Substantia nigra (tissue), 51 donors: ENCODE measurements at places on chromosomes 1 and 21.
A peak's percentile ranks its signal among the peaks of the same experiment; 100 is the strongest.

GRCh38 chr1:9703165-9703509 is 51.6 kb downstream of the PIK3CD start:
- no peak for DNase-seq

- no peak for DNase-seq
Measured at GRCh38 chr1:118007391-118007790, 77.9 kb downstream of the WDR3 start.

GRCh38 chr1:200049810-200050209 is 22.3 kb downstream of the NR5A2 start:
- DNase-seq, result no peak

GRCh38 chr1:189782295-189782694 is 695.4 kb downstream of the BRINP3 start:
- DNase-seq, result no peak

GRCh38 chr1:99829269-99829668 is 20.9 kb upstream of the AGL start:
- no peak for DNase-seq

DNA sequence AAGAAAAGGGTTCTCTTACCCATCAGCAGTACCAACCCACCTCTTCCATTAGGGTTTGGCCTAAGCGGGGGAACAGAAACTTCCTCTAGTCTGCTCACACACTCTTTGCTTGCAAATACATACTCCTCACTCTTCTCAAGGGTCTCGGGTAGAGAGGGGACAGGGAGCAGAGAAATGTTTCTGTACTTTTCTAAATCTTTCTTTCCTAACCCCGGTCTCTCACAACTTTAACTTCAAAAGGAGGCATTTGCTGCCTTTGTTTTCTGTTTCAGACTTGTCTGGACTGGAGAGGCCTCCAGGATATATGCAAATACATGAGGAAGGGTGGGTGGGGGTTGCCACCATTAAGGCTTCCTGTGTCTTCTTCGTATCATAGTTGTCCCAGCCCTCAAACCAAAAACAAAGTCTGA is 10.5 kb upstream of the LAX1 start:
- no peak for DNase-seq

GRCh38 chr1:27388337-27389005 is 4.0 kb upstream of the GPR3 start:
- peak; percentile 32 for DNase-seq

DNA sequence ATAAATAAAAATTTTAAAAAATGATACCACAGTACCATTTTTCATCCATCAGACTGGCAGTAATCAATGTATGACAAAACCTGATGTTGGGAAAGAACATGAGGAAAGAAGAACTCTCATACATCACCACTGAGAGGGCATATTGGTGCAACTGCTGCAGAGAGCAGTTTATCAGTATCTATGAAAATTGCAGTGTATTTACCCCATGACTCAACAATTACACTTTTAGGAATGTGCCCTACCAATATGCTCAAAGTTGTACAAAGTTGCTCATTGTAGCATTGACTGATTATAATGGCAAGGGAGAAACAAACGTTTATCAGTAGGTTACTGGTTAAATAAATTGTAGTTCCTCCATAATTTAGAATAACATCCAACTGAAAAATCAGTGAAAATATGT is 36.7 kb downstream of the CATSPERE start:
- no peak for DNase-seq

- no peak for DNase-seq
Measured at GRCh38 chr1:14705824-14706223, 107.3 kb downstream of the KAZN start.

DNA sequence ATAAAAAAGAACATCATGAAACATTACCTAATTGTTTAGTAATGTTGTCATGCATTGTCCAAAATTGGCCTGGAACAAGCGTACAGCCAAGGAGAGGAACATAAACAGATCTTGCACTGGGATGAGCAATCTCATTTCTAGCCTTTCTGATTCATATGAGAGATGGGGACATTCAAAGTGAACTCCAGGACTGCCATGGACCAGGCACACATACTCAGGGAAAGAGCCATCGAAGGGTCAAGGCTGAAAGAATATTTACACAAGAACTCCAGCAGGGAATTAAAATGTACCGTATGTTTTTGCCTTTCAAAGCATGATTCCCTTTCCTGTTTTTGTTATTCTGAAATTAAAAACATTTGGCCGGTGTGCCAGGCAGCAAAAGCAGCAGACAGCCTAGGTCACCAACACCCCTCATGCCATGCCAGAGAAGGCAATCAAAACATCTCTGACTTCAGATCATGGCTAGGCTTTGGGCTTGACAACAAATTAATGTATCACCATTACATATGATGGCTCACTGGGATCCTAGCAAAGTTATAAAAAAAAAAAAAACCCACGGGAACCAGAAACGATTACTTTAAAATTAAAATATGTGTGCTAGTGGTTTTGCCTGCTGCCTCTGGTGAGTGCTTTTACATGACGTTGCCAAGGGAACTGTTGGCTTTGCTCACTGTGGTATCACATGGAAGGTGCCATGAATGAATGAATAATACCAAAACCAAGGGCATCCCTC is 159.8 kb downstream of the TGFBR3 start:
- DNase-seq, result no peak

- no peak for DNase-seq
Measured at GRCh38 chr1:20371883-20372282, 81.2 kb downstream of the VWA5B1 start.

- no peak for DNase-seq
Measured at GRCh38 chr1:44810101-44810761, 1.9 kb downstream of the BTBD19 start.

- no peak for DNase-seq
Measured at GRCh38 chr21:28654406-28654805, 338.3 kb downstream of the LTN1 start.

GRCh38 chr1:7584157-7584556 is 186.9 kb upstream of the VAMP3 start:
- DNase-seq, result no peak

DNA sequence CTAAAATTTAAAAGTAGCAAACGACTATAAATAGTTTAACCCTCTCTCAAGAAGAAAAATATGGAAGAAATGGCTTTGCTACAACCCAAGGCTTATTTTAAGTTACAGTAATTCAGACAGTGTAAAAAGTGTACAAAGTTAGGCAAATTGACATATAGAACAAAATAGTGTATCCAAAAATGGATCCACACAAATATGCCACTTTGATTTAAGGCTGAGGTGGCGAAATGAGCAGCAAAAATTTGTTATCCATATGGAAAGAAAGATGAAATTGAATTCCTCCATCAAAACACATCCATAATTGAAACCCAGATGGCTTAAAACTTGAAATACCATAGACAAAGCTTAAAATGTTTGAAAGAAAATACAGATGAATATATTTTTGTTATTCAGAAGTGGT is 540.8 kb downstream of the BRINP3 start:
- DNase-seq, result no peak

- no peak for DNase-seq
Measured at GRCh38 chr21:34826836-34827235, 158.0 kb downstream of the CLIC6 start.

DNA sequence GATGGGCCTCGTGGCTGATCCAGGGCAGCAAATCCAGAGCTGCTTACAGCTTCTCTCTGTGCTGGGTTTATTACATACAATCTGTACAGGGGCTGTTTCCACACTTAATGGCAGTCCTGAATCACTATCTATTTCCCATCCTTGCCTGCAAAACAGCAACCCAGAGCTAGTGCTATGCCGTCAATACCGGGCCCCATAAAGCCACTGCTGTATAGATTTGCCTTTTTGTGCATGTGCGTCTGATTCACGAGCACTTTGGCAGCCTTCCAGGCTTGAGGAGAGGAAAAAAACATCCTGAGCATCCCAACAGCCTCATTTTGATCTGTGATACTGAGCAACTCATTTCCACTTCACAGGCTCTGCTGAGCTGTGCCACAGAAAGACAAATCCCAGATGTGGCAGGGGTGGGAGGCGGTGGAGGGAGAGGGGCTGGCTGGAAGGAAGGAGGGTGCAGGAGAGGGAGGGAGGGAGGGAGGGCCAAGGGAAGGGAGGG is 65.2 kb upstream of the TARBP1 start:
- DNase-seq, result no peak

GRCh38 chr1:185864331-185864730 is 130.1 kb downstream of the HMCN1 start:
- no peak for DNase-seq

GRCh38 chr1:223074445-223075300 is 68.4 kb downstream of the TLR5 start:
- no peak for DNase-seq

GRCh38 chr1:40439247-40439646 is 11.0 kb upstream of the ZFP69B start:
- no peak for DNase-seq

- no peak for DNase-seq
Measured at GRCh38 chr1:31577515-31578192, 1.3 kb downstream of the TINAGL1 start.

- no peak for DNase-seq
Measured at GRCh38 chr1:14969006-14969405, 184.5 kb upstream of the TMEM51 start.

DNA sequence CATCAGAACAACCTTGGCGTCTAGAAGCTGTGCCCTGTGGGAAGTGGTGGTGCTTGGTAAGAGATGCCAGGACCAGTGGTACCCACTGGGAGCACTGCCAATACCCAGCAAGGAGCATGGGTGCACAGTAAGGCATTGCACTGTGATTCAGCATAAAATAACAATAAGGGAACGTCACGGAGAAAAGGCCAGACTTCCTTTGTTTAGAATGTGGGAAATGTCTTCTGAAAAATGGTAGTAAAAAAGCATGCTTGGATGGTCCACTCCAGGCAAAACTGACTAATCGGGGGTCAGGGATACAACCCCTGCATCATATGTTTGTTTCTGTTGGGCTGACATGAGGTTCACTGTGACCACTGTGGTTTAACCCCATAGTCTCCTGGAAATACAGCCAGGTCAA is 14.7 kb downstream of the METTL18 start:
- no peak for DNase-seq

DNA sequence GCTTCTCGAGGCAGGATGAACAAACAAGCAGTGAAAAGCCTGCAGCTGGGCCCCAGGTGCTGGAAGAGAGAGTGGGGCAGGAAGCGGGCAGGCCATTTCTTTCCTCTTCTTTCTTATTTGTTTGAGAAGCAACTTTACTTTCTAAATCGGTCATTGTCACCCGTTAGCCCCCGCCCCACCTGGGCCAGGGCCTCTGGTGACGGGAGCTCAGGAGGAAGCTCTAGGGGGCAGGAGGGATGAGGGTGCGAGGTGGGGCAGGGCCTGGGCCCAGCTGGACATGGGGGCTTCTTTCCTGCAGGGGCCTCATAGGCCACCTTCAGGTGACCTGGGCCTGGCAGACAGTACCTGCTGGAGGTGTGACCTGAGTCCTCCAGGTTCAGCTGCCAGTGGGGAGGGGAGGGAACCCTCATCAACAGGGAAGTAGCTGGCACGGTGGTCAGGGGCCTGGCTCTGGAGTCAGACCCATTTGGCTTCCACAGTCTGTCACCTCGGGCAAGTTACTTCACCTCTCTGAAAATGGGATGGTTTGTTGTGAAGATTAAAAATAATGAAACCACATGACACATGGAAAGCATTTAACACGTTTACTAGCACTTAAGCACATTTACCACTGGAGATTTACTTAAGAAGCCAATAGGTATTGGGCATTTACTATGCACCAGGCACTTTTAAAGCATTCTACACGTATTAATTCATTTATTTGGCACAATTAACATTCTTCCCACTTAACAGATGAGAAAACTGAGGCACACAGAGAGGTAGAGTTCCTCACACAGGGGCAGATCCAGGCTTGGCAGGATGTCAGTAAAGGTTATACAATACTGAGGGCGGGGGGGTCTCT is 54.1 kb upstream of the ID3 start:
- DNase-seq, result no peak

GRCh38 chr1:241688940-241689368 is 36.9 kb downstream of the WDR64 start:
- no peak for DNase-seq

DNA sequence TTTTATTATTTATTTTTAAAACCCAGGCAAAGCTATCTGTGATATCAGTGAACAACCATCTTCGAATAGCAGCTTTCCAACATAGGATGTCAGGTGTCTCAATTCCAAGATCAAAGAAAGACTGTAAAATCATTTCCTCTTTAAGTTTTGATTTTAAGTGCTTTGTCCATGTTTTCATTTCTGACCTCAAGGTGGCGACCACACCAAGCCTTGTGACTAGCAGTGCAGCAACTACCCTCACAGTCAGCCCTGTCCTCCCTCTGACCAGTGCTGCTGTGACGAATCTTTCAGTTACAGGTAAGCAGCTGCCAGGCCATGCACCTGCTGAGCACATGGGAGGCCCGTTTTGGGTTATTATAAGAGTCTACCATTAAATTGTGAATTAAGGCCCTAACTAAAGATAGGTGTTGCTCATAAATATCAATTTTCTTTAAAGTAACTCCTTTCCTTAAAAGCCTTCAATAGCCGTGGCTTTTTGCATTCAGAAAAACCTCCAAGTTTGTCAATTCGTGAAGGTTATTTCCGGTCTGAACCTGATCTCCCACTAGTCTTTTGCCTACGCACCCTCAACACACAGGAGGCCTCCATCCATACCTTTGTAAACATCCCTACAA is 117.0 kb downstream of the CD247 start:
- DNase-seq, result peak; percentile 9

DNA sequence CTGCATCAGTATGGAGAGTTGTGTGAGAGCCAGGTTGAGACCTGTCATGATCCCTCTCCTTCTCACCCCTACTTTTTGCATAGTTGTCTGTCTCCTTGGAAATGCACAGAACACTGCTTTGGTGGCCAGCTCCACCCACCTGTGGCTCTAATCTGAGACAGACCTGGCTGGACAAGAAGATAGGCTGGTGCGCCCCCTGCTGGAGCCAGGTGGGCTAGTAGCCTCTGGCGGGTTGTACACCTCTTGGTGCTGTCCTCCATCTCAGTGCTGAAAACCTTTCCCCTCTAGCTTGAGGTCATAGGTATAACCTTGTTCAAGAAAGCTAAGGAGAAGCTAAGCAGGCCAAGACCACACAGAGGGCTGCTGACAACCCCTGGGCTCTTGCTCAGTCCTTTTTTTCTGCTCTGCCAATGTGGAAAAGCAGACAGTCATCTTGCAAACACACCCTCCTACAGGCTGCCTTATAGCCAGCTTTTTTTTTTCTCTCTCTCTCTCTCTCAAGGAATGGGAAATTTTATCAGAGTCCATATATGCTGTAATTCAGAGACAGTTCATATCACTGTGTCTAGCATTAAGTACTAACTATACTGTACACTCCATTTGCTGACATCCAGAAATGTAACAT is 58.8 kb upstream of the SPATA6 start:
- DNase-seq, result peak; percentile 41
